ENCODE measurements at places on chromosomes 2 and 18. TPM values are rescaled to one million over a fixed set of nuclear protein-coding genes. Genes with fewer than 3 reads are reported as not detected.
A peak's percentile ranks its signal among the peaks of the same experiment; 100 is the strongest.

DNA sequence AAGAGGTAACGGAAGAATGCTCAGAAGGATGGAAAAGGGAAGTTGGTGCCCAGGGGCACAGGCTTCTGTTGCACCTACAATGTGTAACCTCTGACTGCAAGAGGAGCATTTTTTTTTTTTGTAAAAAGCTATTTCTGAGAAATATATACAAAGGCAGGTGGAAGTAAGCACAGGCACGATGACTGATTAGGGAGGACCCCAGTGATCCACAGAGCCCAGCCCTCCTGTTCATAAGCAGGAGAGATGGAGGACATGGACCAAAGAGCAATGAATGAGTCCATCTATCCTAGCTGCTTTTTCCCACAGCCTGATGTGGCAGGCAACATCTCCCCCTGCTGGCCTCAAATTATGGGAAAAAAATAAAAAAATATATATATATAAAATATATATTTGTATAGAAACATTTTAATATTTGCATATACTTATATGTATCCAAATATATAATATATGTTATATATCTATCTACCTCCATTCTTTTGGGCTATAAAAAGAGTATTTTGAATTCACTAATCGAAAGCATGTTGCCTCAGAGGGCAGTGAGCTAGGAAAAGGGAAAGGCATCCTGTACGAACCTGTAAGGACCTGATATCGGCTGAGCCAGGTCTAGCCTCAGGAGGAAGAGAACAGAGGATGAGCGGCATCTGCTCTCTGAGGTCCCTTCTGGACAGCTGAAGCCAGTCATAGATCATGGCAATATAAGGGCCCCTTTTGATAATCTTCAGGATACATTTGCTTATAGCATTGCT is 166.0 kb upstream of the STK17B start:
- DNase-seq: no peak

GRCh38 chr2:206064077-206064476 is 21.9 kb downstream of the INO80D start:
- DNase-seq: no peak

DNA sequence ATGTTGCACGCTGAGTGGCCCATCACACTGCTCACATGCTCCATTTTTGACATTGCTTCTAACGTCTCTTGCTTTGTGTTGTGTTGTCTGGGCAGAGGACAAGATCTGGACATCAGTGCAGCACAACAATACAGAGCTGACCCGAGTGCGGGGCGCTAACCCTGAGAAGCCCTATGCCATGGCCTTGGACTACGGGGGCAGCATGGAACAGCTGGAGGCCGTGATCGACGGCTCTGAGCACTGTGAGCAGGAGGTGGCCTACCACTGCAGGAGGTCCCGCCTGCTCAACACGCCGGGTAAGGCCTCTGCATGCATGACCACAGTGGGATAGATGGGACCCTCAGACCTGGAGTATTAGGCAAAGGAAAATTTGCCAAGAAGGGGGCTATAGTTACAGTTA is 622.6 kb downstream of the CNTNAP5 start:
- no peak for DNase-seq

GRCh38 chr2:144166743-144167142 is 353.2 kb downstream of the ZEB2 start:
- no peak for DNase-seq

- no peak for DNase-seq
These were observed 1.4 kb downstream of the PHLPP1 start for GRCh38 chr18:62716619-62717168.

GRCh38 chr2:233141901-233142300 is 81.8 kb downstream of the INPP5D start:
- no peak for DNase-seq

DNA sequence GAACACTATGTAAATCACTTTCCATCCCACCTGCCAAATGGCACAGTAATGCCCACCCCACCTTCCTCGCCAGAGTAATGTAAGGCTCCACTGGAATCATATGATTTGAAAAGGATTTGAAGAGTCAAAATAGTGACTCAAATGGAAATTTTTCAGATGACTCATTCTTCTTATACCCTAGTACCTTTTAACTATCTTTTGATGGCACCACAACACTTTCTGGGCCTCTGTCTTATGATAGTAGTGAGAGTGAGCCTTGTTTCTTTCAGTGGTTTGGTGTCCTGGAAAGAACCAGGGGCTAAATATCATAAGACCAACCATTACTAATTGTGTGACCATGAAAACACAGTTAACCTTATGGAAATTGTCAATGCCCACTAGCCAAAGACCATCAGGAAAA is 235.4 kb upstream of the SLC14A2 start:
- no peak for DNase-seq

GRCh38 chr2:95320986-95321767 is 24.0 kb downstream of the KCNIP3 start:
- DNase-seq: no peak

DNA sequence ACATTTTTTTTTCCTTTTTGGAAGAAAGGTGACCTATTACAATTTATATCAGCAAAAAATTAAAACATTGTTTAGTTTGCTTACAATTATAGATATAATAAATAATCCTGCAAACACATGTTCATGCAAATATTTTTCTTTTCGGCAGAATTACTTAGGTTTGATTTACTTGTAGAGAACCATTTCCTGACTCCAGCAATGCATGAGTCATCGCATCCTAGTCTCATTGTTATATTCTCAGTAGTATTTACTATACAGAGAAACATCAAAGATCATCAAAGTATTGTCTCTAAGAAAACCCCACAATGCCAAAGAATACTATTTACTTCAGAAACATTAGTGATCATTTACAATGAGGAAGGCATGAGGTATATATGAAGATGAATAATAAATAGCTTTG is 40.4 kb upstream of the MTIF2 start:
- DNase-seq: no peak

- DNase-seq: peak; percentile 40
These were observed 1059.7 kb downstream of the TSN start for GRCh38 chr2:122815120-122815519.

DNA sequence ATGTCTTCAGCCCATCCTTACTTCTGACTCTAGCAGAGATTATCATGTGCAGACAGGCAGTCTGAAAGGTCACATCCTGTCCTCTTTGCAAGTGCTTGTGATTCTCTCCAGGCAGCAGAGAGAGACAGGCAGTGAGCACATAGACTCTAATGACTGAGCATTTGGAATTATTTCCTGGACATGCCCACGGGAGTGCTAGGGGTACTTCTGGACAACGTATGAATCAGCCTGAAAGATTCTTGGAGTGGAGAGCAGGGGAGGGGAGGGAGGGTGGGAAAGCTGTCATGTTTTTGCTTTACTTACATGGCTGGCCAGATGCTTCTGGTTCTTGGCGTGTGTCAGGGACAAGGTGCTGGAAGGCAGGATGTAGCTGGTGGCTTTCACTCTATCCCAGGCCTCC is 150.6 kb downstream of the RIF1 start:
- DNase-seq: no peak

GRCh38 chr2:231662811-231663457 is 45.4 kb upstream of the PTMA start:
- no peak for DNase-seq

- no peak for DNase-seq
These were observed 195.2 kb downstream of the SLC8A1 start for GRCh38 chr2:40256649-40257048.

DNA sequence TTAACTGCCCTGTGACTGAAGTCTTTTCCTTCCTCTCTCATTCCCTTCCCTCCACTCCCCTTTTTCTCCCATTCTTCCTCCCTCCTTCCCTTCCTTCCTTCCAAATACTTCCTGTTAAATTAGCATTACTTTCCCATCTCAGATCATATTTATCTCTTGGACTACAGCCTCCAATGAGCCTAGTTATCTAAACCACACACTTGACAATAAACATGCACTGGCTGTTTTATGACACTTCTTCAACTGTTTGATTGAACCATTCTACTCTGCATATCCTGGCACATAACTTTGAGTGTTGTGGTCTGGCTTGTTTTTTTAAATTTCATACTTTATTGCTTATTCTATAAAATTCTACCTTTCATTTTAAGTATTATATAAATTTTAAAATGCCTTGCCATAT is 1860.8 kb upstream of the LRRTM1 start:
- DNase-seq: no peak

GRCh38 chr2:189848276-189848675 is 64.0 kb downstream of the PMS1 start:
- DNase-seq: no peak

DNA sequence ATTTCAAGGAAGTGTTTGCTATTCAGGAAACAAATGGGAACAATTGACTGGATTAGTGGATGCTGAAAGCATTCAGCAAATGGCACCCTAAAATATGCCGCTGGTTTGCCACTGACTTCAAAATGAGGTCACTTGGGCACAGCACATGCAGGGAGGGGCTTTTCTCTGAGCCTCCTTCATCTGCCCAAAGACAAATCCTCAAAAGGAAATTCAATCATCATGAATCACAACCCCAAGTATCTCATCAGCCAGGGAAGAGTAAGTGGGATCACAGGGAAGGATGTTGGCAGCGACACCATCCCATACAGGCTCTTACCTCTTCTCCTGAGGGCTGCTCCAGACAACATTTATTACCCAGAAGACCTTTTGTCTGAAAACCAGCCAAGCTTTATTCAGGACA is 14.4 kb upstream of the SP140L start:
- no peak for DNase-seq

- no peak for DNase-seq
These were observed 231.4 kb downstream of the HAUS1 start for GRCh38 chr18:46335534-46336101.

DNA sequence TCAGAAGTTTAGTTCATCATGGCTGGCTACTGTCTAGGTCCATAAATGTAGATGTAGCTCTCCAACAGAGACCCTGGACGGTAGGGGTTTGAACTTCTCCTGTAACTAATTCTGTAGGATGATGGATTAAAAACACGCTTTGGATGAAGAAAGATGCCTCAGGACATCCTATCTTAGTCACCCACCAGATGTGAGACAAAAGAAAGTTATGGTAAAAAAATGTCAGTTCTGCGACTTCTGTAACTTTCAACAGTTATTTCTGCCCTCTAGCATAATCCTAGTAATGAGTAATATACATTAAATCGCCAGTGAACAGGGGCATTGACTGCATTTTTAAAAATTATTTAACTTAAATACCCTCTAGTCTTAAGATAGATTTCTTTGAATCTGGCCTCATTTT is 210.1 kb upstream of the LRATD1 start:
- DNase-seq: no peak

- DNase-seq: no peak
These were observed 102.2 kb upstream of the RND3 start for GRCh38 chr2:150589681-150590080.

DNA sequence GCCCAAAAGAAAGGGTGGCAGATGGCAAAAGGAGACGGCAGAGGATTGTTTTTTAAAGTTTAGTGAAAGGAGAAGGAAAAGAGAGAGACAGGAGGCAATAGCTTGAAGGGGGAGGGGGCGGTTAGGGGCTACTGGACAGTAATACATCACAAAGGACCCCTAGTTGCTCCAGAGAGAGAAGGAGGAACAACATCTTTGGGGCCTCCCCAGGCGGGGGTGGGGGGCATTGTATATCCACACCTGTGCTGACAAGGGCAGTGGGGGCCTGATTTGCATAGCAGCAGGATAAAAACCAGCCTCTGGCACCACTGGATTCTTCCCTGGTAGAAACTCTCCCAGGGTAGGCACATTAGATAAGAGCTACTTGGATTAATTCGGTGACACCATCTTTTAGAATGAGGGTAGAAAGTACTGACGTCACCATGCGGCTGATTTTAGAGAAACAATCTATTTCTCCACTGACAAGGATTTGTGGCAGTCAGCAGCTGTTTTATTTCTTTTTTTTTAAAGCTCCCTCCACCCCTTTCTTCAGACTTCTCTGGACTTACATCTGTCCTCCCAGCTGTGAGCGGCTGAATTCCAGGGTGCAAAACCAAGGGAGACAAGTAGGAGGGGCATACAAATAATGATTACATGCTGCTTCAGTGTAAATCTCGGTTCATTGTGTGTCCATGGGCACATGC is 199.8 kb upstream of the NRP2 start:
- no peak for DNase-seq

- no peak for DNase-seq
These were observed 8.9 kb downstream of the CCL20 start for GRCh38 chr2:227822416-227823003.

DNA sequence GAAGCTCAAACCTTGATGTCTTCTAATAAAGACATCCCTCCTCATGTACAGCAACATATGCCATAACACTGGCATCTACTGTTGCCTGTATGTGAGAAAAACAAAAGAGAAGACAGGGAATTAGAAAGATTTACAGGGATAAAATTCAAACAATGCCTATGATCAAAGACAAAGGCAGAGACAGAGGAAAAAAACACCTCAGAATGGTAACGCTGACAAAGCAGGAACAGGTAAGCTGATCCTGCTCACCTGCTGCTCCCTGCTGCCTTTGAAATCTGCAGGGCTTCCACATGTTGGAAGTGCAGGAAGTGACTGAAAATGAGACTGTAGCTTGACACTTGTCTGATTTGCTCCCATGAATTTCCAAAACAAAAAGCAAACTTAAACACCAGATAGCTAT is 90.2 kb upstream of the DNAJC10 start:
- DNase-seq: peak; percentile 40

- DNase-seq: no peak
These were observed 2.6 kb upstream of the RNF149 start for GRCh38 chr2:101310834-101311695.

DNA sequence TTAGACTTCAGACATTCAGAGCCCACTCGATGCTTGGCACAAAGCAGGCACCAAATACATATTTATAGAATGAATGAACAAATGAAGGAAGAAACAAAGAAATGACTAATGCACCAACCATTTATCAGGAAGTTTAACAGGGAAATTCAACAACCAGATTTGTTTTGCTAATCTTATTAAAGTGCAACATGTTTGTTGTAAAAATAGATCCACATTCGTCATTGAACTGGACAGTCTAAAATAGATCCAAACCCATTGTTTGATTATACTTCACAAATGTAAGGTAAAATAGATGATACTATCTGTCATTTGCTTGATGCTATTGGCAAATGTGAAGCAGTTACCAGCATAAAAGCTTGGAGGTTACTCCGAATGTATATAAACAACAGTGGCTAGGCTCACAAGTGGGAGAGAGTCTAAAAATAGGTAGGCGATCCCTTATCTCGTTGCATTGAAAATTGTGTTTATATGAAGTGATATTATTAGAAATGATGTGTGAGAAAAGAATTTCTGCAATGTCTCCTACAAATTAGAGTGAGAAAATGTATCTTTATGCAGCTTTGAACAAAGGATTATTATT is 246.2 kb downstream of the NEDD4L start:
- DNase-seq: no peak

GRCh38 chr2:64330281-64331113 is 123.5 kb upstream of the LGALSL start:
- peak; percentile 76 for DNase-seq

- no peak for DNase-seq
These were observed 853.6 kb upstream of the SOX11 start for GRCh38 chr2:4838626-4839025.

PPP4R1 gene
- total RNA-seq: 167 TPM

RFX8 gene
- not detected for total RNA-seq

SCN7A gene
- total RNA-seq: not detected

GFPT1 gene
- total RNA-seq: 60.2 TPM

NEMP2 gene
- total RNA-seq: 8.3 TPM

SPHKAP gene
- not detected for total RNA-seq

GKN2 gene
- total RNA-seq: not detected

TRPM8 gene
- 0.48 TPM for total RNA-seq

AP1S3 gene
- total RNA-seq: 73.3 TPM

CCDC85A gene
- total RNA-seq: not detected

UNC50 gene
- 46.0 TPM for total RNA-seq

PUS10 gene
- 4.5 TPM for total RNA-seq

Measured in PC-9 (cell line).